Endothelial cell of umbilical vein (primary cell): ENCODE measurements at places on chromosomes 5 and 9. TPM values are rescaled to one million over a fixed set of nuclear protein-coding genes. Genes with fewer than 3 reads are reported as not detected.
A peak's percentile ranks its signal among the peaks of the same experiment; 100 is the strongest.

DNA sequence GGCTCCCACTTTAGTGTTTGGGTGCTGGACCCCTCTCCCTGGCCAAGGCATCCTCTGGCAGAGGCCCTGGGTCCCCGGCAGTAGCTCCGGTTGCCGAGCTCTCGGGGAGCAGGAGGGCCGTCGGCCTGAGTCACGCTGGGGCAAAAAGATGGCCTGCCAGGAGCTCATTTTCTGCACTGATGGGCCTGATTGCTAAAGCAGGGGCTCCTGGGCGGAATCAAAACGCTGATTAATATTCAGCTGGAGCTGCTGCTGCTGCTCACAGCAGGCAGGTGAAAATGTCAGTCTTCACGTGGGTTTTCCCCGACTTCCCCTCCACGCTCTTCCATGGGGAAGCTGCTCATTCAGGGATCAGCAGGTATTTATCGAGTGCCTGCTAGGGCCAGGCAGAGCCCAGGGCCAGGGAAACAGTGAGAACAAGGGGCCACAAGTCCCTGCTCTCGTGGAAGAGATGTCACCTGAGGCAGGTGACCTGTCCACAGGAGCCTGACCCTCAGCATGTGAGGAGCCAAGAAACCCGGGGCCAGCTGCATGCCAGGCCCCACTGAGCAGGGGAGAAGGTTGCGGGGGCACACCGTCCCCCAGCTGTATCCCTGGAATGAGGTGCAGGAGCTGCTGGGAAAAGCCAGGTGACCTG is 22.1 kb downstream of the LAMC3 start:
- DNase-seq, result no peak

- no peak for DNase-seq
Observed at GRCh38 chr5:18202164-18202563, 567.9 kb downstream of the TAF11L14 start.

- DNase-seq, result no peak
Observed at GRCh38 chr5:115432691-115433090, 111.9 kb downstream of the FEM1C start.

DNA sequence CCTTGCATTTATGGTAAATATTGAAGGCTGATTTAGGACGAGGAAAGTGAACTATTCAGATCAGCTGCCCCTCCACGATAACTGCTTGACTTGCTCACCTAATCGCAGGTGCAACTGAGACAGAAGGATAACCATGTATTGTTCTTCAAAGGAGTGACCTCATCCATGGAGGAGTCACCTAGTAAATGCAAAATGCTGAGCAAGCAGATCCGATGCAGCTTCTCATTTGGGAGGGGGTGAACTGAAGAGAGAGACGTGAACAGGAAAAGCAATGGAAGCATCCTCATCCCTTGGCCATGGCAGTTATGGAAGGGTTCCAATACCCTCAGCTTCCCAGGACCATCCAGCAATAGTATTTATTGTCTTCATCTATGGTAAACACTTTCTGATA is 47.5 kb downstream of the RASGRF2 start:
- DNase-seq, result no peak

GRCh38 chr5:60649288-60649917 is 50.6 kb downstream of the DEPDC1B start:
- peak; percentile 48 for DNase-seq

GRCh38 chr5:78235289-78235688 is 59.2 kb downstream of the AP3B1 start:
- DNase-seq, result no peak

DNA sequence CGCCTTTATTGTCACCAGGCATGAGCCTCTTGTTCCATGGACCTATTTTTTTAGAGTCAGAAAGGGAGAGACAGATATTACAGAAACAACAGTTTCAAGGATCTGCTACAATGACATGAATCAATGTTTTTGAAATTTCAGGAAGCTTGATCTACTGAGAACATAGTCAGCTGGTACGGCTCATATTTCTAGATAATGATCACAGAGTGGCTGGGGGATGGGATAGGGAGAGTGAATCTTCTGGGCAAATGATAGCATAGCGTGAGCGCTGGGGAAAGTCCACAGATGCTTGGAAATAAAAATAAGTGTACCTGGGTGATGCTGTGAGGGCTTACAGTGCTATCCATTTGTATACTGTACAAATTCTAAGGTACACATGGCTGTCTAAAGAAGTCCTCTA is 340.4 kb downstream of the EBF1 start:
- DNase-seq, result no peak

Gene PCDHB10
- 0.51 and 0.68 TPM in 2 replicates for polyA plus RNA-seq
